ENCODE measurements at places on chromosomes 5 and 9.

DNA sequence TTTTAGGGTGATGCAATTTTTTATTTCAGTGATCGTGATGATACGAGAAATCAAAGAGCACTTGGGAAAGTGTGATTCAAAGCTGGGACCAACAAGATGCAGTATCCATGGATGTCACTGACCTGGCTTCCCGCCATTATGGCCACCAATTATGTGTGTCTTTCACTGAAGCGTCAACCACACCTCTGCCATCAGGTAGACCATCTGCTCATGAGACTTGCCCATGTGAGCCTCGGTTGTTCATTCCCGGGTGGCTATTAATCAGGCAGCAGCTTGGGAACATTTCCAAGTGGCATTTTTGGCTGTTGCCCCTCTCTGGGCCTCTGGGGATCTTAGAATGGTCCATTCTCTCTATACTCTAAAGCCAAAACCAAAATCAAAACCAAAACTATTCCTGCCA lies 436.0 kb upstream of the ADAMTSL1 start:
- DNase-seq = no peak

GRCh38 chr5:19923742-19924141 lies 64.3 kb downstream of the CDH18 start:
- DNase-seq = no peak

DNA sequence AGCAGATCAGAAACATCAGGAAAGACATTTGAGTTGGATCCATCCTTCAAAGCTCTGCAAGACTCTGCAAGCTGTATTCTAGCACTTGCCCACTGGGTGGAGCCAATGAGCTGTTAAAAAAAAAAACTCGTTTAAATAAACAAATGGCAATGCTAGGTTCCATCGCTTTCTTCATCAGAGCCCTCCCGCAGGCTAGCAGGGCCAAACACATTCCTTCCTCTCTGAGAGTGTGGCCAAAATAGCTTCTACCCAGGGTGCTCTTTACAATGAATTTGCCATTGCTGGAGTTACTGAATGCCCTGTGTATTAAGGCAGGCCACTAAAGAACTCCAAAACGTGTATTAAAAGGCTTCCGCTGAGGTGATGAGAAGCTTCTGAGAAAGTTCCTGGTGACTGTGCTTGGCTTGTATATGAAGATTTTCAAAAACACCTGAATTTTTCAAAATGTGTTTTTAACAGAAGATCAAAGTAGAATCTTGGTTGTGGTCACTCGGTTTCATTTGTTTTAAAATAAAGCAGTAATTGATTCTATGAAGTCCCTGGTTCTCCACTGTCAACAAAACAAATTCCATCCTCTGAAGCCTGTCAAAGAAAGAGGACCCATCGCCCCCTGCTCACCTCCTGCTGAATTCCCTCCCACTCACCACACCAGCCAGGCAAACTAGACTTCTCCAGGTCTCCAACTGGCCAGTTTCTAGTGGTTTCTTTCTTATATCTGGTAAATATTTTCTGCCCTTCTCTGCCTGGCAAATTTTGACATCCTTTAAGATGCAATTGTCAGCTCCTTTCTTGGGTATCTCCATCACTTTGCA lies 36.5 kb upstream of the EQTN start:
- DNase-seq = peak; percentile 24

GRCh38 chr9:97518909-97519307 lies 17.4 kb downstream of the TMOD1 start:
- no peak for DNase-seq

DNA sequence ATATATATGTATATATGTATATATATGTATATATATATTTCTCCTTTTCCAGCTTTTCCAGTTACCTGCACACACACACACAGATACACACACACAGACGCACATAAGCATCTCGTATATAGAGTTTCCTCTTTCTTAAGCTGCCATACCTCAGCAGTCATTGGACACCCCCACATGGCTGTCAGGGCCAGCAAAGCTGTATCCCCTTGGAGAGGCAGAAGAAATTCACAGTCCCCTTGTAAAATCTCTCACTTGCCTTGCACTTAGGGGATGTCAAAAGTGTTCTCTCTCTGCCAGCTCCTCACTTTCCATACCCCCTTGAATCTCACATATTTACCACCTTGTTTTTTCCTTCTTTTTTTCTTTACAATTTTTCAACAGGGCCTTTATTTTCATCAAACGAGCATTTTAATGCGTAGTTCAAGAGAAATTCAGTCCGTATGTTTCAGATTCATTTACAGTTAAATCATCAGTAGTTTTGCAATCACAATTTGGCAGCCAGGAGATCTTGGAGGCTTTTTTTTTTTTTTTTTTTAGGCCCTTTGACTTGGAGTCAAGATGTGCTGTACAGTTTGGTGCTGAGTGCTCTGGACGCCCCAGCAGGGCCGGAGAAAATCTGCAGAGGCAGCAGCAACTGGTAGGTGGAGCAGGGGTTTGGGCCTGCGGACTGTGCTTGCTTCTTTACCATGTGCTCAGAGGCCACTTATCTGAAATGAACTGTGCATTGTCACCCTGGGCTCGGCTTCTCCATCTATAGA lies 244.9 kb upstream of the KLF4 start:
- no peak for DNase-seq

DNA sequence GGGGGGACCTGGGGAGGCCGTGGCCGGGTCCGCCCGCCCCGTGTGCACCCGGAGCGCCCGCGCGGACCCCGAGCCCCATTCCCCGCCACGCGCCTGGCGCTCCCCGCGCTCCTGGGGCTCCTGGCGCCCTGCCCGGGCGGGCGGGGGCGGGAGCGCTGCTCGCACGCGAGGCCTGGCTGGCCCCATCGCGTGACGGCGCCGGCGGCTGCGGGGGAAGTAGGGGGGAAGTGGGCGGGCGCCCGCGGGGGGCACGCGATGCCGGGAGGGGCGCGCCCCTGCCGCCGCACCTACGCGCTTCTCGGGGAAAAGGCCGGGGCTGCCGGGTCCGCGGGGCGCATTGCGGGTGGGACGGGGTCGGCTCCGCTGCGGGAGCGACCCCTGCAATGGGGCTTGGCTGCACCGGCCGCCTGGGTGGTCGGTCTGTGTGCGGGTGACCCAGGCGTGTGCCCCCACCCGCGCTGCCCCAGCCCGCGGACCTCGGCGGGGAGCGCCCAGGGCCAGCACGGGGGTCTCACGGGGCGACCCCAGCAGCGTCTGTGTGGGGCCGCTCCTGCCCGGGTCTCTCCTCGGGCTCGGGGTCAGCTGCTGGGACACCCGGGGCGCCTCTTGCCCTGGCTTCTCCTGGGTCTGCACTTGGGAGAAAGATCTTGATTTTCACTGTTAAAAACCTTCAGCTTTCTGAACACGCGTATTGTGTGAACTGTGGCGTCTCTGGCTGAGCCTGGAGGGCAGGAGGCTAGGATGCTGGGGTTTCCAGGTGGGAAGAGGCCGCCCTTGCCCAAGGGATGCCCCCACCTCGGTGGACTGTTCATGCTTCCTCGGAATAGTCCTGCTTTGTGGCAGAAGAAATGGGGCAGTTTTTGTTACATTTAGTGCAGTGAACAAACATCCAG lies 52.4 kb downstream of the AHRR start:
- no peak for DNase-seq

DNA sequence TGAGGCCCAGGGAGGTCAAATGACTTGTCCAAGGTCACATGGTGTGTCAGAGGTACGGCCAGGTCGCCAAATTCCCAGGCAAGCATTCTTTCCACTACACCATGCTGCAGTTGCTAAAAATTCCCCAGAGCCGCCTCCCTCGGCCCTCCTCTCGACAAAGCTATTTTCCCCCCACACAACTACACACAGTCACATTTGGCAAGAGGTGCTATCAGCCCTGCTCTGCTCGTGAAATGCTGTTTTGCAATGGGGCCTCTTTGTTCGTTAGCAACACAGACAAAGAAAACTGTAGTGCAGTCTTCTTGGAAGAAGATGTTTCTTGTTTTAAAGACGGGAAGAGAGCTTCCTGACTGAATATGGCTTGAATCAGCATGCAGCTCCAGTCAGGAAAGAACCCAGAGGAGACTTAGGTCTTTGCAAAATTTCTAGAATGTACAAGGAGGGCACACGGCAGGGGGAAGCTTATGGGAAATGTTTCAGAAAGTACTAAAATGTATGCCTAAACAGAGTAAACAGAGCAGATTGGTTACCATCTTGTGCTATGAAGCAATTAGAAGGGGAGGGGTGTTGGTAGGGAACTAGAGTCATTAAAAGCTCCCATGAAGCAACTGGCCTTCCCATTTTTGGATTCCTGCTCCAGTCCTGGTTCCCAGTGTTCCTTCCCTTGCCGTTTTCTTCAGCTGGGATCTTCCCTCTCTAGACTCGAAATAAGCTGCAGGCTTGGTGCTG lies 14.2 kb downstream of the SLIT3 start:
- DNase-seq = no peak

DNA sequence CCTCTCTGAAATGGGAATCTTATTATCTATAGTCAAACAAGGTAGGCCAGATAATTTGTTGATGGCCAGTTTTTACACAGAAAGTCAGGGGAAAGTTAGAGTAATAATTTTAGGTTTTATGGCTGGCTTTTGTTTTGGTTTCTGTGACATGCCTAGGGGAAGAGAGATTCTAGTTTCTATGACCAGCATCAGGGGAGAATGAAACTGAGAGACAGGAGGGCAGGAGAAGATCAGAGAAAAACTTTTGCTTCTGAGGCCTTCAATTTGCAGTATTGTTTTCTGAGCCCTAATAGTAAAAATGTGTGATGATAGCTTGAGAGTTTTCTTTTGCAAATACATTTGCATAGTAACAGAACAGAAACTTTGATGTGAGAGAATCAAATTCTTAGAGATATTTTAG lies 564.3 kb downstream of the ZNF608 start:
- no peak for DNase-seq

DNA sequence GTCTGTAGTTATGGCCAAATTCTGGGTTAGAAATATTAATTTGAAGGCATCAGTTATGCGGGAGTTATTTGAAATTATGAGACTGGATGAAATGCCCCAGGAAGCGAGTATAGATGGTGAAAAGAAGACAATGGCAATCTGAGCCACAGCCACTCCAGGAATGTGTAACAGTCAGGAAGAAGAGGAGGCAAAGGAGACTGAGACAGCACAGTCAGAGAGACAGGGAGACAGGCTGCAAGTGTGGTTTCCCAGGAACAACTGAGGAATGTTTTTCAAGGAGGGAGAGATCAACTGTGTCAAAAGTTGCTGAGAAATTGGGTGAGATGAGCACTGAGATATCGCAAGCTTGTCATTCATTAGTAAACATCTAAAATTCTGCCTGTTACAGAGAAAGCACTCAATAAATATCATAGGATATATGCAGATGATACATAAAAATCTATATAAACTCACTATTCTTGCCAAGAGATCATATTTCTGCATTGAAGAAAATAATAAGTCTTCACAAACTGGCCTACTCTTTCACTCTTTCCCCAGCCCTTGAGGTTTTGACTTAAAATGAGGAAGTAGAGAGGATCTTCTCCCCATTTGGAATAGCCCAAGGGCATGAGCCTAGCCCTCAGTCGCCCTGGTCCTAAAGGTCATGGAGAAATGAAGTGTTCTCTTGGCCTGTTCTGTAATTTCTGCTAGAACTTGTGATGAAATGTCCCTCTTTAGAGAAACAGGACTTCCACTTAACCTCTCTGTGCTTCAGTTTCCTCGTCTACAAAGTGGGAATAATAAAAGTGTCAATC lies 48.5 kb upstream of the RLN1 start:
- no peak for DNase-seq

GRCh38 chr5:3835811-3836210 lies 240.2 kb downstream of the IRX1 start:
- no peak for DNase-seq

- no peak for DNase-seq
Observed at GRCh38 chr5:177003649-177004048, 2.9 kb downstream of the UIMC1 start.

GRCh38 chr9:110575945-110576344 lies 3.6 kb downstream of the SVEP1 start:
- no peak for DNase-seq

DNA sequence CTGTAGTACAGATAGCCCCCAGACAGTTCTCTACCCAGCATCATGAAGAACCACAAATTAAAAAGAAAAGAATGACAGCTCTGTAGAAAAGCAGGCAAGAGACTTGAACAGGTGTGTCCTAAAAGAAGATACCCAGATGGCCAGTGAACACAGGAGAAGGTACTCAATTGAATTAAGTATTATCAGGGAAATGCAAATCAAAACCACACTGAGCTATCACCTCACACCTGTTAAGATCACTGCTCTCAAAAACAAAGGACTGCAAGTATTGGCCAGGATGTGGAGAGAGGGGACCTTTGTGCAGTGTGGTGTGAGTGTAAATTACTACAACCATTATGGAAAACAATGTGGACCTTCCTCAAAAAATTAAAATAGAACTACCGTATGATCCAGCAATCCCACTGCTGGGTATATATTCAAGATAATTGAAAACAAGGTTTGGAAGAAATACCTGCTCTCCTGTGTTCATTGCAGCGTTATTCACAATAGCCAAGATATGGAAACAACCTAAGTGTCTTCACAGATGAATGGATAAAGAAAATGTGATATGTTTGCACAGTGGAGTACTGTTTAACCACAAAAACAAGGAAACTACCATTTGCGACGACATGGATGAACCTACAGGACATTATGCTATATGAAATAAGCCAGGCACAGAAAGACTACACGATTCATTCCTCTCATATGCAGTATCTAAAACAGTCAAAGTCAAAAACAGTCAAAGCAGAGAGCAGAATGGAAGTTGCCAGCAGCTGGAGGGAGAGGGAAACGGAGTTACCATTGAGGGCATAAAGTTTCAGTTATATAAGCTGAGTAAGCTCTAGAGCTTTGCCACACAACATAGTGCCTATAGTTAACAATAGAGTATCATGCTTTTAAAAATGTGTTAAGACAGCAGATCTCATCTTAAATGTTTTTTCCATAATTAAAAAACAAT lies 102.6 kb downstream of the WNK2 start:
- no peak for DNase-seq

GRCh38 chr9:134955156-134955555 lies 37.4 kb upstream of the FCN1 start:
- no peak for DNase-seq

- DNase-seq = no peak
Observed at GRCh38 chr5:554284-554988, 30.2 kb upstream of the SLC9A3 start.

- no peak for DNase-seq
Observed at GRCh38 chr5:73355108-73355507, 93.5 kb downstream of the FOXD1 start.

DNA sequence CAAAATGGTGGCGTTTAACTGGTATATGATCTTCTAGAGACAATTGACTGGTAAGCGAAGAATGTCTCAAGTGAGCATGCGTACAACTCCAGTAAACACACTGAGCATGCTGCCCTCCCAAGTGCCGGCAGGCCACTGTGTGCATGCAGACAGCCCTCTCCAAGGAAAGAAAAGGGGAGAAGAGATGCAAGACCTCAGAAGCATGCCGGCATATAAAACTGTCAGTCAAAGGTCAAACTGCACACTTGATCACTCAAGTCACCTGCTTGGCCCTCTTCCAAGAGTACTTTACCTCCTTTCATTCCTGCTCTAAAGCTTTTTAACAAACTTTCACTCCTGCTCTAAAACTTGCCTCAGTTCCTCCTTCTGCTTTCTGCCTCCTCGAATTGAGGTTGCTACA lies 910.2 kb downstream of the TAF11L14 start:
- no peak for DNase-seq

All from thoracic aorta (tissue), 2 donors.